ENCODE measurements at places on chromosomes 2 and 18.

GRCh38 chr2:233815861-233816260 lies 37.7 kb downstream of the MROH2A start:
- no peak for DNase-seq

DNA sequence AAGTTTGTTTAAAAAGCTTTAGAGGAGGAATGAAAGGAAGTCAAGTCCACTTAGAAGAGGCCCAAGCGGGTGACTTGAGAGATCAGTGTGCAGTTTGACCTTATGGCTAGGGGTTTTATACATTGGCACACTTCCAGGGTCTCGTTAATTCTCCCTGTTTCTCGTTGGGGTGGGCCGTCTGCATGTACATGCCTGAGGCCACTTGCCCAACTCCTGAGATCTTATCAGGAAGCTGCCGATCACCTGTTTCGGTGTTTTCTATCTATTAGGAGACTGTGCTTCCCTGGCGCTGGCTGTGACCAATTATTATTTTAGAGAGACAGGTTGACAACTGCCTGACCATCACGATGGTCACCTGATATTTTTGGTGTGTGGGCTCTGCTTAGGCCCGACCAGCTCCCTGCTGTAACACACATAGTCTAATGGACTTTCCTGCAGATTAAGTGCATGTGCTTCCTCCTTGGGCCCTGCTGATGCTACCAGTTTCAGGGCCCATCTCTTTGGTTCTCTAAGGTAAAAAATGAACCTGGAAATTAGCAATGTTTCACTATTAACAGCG lies 31.0 kb upstream of the MSH6 start:
- DNase-seq: no peak

DNA sequence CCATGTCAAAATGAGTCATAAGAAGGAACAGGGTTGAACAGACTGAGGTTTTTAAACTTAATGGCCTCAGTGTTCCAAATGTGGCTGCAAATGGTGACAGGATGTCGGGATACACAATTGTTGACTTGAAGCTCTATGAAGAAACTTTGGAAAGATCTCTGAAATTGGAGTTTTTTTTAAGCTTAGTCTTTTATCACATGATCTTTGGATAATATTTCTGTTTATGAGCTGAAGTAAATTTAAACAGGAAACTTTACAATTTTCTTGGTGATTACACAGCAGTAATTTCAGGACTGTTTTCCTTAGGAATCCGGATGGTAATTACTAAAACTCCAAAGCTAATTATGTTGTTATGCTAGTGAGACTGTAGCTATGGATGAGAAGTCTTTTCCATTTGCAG lies 199.1 kb upstream of the NRXN1 start:
- no peak for DNase-seq

- no peak for DNase-seq
Measured at GRCh38 chr18:44681076-44681970, 635 bp downstream of the SETBP1 start.

- DNase-seq: no peak
Measured at GRCh38 chr18:37247497-37248161, 318.0 kb downstream of the CELF4 start.

DNA sequence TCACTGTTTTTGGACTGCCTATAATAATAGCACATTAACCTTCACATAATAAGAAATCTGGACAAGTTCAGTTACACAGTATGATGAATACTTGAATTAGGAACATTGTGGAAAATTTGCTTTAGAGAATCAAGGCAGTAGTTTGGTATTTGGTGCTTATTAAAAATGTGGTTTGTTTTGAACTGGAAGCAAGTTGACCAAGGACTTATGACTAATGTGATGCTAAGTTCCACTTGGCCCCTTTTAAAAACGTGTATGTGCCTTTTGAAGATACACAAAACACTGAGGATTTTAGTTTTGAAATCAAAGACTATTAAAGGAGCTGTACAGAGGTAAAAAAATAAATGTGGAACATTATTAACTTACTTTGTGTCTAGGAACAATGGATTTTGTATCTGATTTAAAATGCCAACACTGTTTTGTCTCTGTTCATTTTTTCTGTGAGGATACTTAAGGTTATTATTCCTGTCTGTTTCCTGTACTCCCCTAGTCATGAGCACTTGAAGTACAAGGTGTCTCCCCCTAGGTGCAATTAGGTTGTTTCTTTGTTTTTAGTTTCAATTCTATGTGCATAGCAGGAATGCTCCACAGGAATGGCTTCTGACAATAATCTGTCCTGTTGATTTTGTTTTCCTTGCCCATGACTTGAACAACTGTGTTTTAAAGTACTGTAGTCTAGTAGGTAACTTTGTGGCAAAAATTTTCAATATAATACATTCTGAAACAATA lies 49.6 kb upstream of the PTH2R start:
- DNase-seq: no peak

GRCh38 chr2:152421521-152422370 lies 86.8 kb downstream of the FMNL2 start:
- DNase-seq: no peak

Measured in stimulated activated CD8-positive, alpha-beta memory T cell treated with anti-CD3 and anti-CD28 coated beads, Interleukin-12 subunit alpha, Interleukin-12 subunit beta, amount 100 ng/mL, for 4 hours (primary cell).